ENCODE measurements at places on chromosomes 2 and 18.

DNA sequence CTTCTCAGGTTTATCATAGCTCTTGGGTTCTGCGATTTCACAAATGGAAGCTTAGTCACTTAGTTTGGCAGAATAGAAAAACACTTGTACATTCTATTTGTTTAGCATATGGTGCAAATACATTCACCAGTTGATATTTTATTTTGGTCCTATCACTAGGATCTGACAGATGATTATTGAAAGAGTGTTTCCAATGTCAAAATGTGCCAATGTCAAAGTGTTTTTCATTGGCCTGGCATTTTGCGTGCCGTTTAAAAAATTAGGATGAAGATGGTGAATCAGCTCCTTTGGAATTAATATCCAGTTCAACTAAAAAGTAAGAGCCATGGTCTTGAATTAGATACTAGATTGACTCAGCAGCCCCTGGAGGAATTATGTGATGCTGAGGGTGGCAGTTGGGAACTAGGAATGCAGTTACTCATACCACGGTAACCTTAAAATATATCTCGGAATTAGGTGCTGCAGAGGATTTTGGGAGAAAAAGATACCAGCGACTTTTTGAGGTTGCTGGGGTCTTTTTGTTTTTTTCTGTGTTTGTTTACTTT lies 87.0 kb downstream of the SPHKAP start:
- H3K27me3 ChIP-seq, result no peaks in the 10 kb centered on the region
- no peak overlapping the region for H3K4me3 ChIP-seq
- no peak for DNase-seq
- H3K36me3 ChIP-seq, result no peaks in the 10 kb centered on the region
- no peaks in the 10 kb centered on the region for H3K4me1 ChIP-seq

DNA sequence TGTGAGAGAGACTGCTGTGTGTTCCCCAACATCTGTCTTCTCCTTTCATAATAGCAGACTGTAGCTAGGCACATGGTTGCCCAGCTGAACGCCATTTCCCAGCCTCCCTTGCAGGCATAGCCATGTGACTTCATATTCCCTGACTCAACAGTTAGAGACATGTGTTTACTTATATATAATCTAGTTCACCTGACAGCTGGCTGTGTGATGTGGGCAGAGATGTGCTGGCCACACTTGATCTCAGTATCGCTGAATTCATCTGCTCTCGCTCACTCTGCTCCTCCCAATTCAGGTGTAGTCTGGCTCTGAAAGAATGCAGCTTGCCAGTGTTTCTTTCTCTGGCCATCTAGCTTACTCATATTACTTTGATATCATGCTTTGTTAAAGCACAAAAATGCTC lies 52.3 kb upstream of the SEC11C start:
- no peak overlapping the region for H3K27ac ChIP-seq
- peaks cover 10% of the 10 kb centered on the region for H3K4me1 ChIP-seq
- no peak overlapping the region for H3K4me3 ChIP-seq
- peaks cover 2% of the 10 kb centered on the region for H3K36me3 ChIP-seq
- peaks cover 35% of the 10 kb centered on the region for H3K27me3 ChIP-seq
- DNase-seq, result no peak

- H3K4me1 ChIP-seq, result no peaks in the 10 kb centered on the region
- H3K27ac ChIP-seq, result no peak overlapping the region
- peaks cover 2% of the 10 kb centered on the region for H3K36me3 ChIP-seq
- peaks cover 29% of the 10 kb centered on the region for H3K27me3 ChIP-seq
- no peak overlapping the region for H3K4me3 ChIP-seq
- no peak for DNase-seq
These were observed 149.5 kb downstream of the INO80D start for GRCh38 chr2:205936446-205936845.

- no peak overlapping the region for H3K27ac ChIP-seq
- H3K27me3 ChIP-seq, result peaks cover 6% of the 10 kb centered on the region
These were observed 137.0 kb downstream of the LRP2 start for GRCh38 chr2:169225233-169225750.
